ENCODE measurements at places on chromosomes 7 and 10. TPM values are rescaled to one million over a fixed set of nuclear protein-coding genes. Genes with fewer than 3 reads are reported as not detected.

ACSM6 gene
- total RNA-seq = not detected

- DNase-seq = peak; percentile 27
Measured at GRCh38 chr10:132392811-132393694, 3.9 kb upstream of the PWWP2B start.

FAM25C gene
- total RNA-seq = not detected

- no peak for DNase-seq
Measured at GRCh38 chr10:105161149-105161548, 520.1 kb downstream of the SORCS3 start.

CTTNBP2 gene
- total RNA-seq = 3.2 TPM

C10orf105 gene
- total RNA-seq = not detected

GRCh38 chr7:153838591-153838990 is 213.6 kb upstream of the DPP6 start:
- DNase-seq = no peak

CYP2E1 gene
- total RNA-seq = 1.3 TPM

- DNase-seq = no peak
Measured at GRCh38 chr7:75591467-75592255, 99.5 kb downstream of the SPDYE5 start.

UBE2H gene
- 69.1 TPM for total RNA-seq

FZD1 gene
- 5.2 TPM for total RNA-seq

GRCh38 chr10:14605231-14605925 is 169.3 kb downstream of the FAM107B start:
- DNase-seq = peak; percentile 53

GRCh38 chr10:36880898-36881297 is 244.5 kb upstream of the ANKRD30A start:
- DNase-seq = peak; percentile 45

- DNase-seq = no peak
Measured at GRCh38 chr7:5050676-5051075, 5.0 kb downstream of the RBAK start.

DNA sequence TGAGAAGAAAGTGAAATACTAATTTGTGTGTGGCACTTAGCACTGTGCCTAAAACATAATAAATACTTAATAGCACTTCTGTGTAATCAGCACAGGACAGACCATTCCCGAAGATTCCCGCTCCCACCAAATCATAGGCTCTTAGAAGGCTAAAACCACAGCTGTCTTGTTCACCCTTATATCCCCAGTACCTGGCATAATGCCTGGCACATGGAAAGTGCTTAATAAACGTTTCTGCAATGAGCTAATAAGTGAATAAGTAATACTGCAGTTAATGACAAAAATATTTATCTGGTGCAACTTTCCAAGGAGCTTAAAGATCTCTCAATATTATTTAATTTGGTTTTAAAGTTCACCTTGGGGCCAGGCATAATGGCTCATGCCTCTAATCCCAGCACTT is 43.2 kb downstream of the MTURN start:
- DNase-seq = no peak

DNA sequence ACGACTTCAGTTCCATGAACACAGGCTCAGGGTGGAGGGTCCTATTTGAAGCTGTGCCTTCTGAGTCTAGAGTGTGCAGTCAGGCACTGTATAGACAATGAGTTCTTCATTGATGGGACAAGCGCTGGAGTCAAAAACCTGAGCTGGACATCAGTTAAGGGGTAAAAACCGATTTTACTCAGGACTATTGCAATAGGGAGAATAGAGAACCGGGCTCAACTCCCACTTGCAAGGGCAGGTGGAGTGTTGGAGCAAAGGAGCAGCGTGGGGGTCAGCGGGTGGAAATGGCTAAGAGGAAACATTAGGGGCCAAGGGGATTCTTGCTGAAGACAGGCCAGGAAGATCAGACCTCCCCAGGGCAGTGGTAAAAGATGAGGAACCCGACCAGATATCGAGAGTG is 28.5 kb downstream of the PRLHR start:
- no peak for DNase-seq

DNA sequence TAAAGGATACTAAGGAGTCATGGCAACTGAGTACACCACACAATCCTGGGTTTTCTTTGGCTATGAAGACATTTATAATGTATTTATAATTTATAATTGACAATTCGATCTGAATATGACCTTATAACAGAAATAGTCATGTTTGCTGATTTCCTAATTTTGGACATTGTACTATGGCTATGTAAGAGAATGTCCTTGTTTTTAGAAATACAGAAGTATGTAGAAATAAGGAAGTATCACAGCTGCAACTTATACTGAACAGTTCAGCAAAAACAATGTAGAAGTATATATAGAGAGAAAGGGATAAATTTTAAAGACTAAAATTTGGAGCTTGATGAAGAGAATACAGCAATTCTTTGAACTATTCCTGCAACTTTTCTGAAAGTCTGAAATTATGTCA is 32.6 kb downstream of the PRLHR start:
- DNase-seq = no peak

TMEM176A gene
- not detected for total RNA-seq

DNA sequence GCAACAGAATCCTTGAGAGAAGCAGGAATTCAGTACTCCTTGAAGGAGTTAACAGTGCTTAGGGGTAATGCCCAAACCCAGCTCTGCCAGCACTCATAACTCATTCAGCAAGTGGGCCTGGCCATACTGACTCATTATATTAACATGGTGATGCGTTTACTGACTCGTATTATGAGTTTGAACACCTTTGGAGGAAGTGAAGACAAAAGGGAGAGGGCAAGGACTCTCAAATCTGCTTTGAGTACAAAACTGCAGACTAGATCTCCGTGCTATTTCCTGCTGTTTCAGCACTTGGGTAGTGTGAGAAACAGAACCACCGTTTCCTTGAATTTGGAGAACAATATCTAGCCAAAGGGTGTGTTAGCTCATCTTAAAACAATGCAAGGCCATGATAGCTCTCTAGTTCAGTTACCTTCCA is 30.8 kb downstream of the SLC16A9 start:
- DNase-seq = no peak

GRCh38 chr7:66307591-66308215 is 102.6 kb downstream of the TPST1 start:
- DNase-seq = peak; percentile 69

GRCh38 chr10:124906551-124907001 is 35.3 kb upstream of the ZRANB1 start:
- peak; percentile 89 for DNase-seq

SKIDA1 gene
- 0.32 TPM for total RNA-seq

DNA sequence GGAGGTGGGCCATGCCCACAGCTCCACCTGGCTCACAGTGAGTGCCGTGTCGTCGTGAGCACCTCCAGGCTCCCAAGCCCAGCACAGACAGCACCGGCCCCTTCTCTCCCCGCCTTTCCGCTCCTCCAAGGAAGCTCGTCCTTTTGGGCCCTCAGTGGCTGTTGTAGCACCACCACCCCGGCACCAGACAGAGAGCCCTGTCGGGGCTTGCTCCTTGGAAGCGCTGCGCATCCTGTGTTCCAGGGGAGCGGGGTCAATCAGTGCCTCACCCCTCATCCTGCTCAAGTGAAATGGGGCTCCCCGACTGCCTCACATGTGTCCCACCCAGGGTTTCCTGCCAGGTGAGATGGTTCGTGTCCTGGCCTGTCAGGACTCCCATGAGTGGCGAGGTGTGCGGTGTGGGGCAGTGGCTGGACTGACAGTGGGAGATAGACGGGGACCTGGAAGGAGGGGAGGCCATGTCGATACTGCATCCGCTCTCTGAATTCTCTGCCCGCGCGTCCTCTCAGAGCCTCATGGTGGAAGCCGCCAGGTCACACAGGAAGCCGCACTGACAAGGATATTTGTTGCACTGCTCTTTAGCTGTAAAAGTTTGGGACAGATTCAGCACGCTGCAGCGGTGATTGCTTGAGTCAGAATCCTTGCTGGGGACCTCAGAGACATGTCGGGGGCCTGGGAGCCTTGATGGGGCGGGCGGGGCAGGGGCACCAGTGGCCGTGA is 107.1 kb downstream of the INPP5A start:
- no peak for DNase-seq

GRCh38 chr7:69878015-69878414 is 279.7 kb downstream of the AUTS2 start:
- DNase-seq = no peak

DNA sequence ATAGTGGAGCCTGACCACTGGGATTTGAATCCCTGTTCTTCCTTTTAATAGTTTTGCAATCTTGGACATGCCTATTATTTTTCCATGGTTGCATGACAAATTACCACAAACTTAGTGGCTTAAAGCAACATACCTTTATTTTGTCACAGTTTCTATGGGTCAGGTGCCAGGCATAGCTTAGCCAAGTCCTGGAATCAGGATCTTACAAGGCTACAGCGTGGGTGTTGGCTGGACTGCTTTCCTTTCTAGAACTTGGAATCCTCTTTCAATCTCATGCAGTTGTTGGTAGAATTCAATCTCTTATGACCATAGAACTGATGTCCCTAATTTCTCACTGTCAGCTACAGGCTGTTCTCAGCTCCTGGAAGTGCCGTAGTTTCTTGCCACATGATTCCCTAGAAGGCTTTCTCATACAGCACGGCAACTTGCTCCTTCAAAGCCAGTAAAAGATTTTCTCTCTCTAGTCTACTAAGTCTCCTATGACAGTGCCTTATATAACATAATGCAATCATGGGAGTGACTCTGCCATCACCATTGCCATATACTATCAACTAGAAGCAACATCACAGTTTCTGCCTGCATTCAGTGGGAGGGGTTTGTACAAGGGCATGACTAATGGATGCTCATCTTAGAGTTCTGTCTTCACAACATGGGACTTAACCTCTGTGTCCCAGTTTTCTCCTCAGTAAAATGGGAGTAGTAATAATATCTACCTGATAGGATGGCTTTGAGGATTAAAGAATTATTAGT is 243.4 kb upstream of the FZD1 start:
- DNase-seq = no peak

DNA sequence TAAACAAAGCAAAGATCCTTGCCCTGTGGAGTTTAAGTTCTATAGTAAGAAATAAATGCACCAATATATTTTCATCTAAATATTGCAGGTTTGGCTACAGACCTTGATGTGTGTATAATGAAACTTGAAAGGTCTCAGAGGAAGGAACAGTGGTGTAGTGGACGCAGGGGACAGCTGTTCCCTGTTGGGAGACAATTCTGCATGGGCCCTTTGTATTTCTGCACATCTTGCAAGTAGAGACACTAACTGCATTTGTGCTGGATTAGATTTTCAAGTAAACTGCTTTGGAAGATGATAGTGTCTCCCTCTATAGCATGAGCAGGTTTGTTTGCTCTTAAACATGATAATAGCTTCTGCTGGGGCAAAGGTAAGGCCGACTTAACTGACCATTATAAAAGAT is 57.5 kb upstream of the FAM133B start:
- no peak for DNase-seq

DNA sequence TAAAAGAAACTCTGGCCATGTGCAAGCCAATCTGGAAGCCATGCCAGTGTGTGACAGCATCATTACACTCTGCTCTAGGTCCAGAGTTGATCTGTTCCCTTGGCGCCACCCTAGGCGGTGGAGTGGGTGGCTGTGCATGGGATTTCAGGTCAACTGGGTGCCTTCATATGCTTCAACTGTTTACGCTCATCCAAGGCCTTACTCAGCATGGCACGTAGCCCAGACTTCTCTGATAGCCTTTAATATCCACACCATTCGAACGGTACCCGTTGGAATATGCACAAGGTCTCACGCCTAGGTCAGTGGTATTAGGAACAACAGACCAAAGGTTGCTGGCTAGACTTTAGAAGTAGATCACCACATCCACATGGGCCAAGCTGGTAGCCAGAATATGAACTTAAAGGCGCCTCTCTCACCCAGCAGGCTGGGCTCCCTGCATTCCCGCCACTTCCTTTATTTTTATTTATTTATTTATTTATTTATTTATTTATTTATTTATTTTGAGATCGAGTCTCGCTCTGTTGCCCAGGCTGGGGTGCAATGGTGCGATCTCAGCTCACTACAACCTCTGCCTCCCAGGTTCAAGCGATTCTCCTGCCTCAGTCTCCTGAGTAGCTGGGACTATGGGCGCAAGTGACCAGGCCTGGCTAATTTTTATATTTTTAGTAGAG is 18.7 kb upstream of the ACHE start:
- no peak for DNase-seq

- DNase-seq = no peak
Measured at GRCh38 chr10:20745556-20746375, 151.3 kb downstream of the NEBL start.

- no peak for DNase-seq
Measured at GRCh38 chr7:92723943-92724342, 112.4 kb downstream of the CDK6 start.

GSAP gene
- total RNA-seq = 13.8 TPM

DNA sequence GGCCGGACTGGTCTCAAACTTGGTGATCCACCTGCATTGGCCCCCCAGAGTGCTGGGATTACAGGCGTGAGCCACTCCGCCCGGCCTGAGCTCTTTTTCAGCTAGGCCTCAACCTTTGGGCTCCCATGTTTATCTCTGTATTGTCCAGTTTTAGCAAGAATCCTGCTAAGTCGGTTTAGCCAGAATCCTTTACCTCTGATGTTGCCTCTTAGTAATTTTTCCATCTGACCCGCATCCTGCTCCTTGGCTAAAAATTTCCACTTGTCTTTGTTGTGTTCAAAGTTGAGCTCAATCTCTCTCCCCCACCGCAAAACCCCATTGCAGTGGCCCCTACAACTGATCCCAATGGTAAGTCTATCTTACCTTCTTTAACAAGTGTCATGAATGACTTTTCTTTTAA is 20.7 kb upstream of the ST7 start:
- DNase-seq = no peak

DNA sequence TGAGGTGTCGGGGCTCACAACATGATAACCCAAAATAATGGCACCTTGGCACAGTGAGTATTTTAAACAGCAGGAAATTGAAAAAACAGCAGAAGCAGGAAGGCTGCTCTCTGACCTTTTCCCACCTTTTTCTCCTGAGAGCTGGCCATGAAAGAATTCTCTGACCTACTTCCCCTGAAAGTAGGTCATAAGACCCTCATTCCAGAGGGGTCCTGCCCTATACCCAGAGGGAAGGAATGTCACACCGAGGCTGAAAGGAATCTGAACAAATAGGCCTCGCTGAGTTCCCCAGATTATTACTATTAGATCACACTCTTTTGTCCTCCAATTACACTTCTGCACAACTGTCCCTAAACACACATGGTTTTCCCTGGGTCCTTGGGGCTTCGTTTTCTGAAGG is 18.8 kb downstream of the CPVL start:
- no peak for DNase-seq

DNA sequence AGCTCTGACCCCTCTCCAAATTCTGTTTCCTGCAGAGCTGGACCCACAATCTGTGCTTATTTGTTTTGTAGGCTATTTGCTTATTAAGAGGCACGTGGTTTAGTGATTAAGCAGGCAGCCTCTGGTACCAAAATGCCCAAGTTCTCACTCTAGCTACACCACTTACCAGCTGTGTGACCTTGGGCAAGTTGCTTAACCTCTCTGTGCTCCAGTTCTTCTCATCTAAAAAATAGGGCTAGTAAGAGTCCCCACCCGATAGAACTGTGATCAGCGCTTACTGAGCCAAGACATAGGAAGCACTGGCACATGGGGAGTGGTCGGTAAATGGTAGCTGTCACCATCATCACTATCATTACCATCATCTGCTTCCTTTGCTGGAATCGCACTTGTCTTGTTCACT is 20.8 kb downstream of the C10orf105 start:
- no peak for DNase-seq

AP3M1 gene
- total RNA-seq = 51.4 TPM

- no peak for DNase-seq
Measured at GRCh38 chr7:64314566-64314965, 805 bp downstream of the ZNF736 start.

- DNase-seq = no peak
Measured at GRCh38 chr10:124704428-124705380, 39.5 kb downstream of the FAM53B start.

Data from fibroblast of villous mesenchyme (primary cell).